Stimulated activated naive CD8-positive, alpha-beta T cell treated with anti-CD3 and anti-CD28 coated beads, Interleukin-15, Interleukin-2, amounts not matched to agents 100 U/mL and 50 U/mL, for 24 hours (primary cell): ENCODE measurements at places on chromosomes 13 and 19.

GRCh38 chr19:28075229-28075628, 1137.7 kb downstream of the UQCRFS1 start:
- DNase-seq, result no peak

GRCh38 chr19:12751635-12752034, at the start of gene BEST2:
TSS of gene BEST2 (plus strand) at chr19:12751791. CDS start at chr19:12752593, 802 bp downstream.
- DNase-seq, result no peak

GRCh38 chr13:92074658-92075057, 676.2 kb downstream of the GPC5 start:
- no peak for DNase-seq

GRCh38 chr19:7596211-7596937, 711 bp downstream of the CAMSAP3 start:
- DNase-seq, result no peak

DNA sequence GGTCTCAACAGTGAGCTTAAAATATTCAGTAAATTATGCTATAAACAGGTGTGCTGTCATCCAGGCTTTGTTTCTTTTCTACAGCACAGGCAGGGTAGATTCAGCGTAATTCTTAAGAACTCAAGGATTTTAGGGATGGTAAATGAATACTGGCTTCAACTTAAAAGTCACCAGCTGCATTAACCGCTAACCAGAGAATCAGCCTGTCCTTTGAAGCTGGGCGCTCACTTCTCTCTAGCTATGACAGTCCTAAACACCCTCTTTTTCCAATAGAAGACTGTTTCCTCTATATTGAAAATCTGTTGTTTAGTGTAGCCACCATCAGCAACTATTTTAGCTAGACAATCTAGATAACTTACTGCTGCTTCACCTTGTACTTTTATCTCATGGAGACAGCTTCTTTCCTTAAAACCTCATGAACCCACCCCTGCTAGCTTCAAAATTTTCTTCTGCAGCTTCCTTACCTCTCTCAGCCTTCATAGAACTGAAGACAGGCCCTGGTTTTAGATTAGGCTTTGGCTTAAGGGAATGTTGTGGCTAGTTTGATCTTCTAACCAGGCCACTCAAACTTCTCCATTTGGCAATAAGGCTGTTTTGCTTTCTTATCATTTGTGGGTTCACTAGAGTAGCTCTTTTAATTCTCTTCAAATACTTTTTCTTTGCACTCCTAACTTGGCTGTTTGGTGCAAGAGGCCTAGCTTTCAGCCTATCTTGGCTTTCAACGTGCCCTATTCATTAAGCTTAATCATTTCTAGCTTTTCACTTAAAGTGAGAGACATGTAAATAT, 89.5 kb downstream of the USP12 start:
- DNase-seq, result no peak
